ENCODE measurements at places on chromosomes 5 and 9. TPM values are rescaled to one million over a fixed set of nuclear protein-coding genes. Genes with fewer than 3 reads are reported as not detected.

DNA sequence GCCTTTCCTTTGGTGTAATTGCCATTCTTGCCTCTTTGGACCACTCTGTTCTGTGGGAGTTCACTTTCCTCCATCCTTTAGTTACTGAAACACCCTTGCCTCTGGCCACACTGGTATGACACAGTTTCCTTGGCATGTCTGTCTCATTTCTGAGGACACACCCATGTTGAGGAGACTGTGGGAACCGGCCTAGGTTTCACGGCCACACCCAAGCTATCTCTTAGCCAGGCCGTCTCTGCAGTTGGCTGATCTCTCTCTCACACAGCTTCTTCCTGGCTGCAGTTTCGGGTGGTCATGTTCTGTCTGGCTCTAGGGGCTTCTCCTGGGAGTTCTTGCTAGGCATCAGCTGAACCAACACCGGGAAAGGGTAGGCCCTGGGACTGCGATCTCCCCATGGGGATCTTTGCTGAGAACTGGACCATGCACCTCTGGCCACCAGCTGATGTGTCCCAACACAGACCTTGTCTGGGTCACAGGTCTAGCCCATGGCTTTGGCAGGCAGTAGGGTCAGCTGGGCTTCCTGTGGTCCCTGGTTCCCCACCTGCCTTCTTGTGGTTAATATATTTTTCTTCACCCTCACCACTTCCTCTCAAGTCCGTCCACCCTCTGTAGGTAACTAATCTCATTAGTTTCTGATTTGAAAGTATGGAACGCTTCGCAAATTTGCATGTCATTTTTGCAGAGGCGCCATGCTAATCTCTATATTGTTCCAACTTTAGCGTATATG lies 24.9 kb downstream of the ARHGEF37 start:
- DNase-seq: no peak

GRCh38 chr9:131235480-131235851 lies 40.8 kb downstream of the FAM78A start:
- no peak for DNase-seq

GRCh38 chr5:134945041-134945440 lies 22.7 kb upstream of the CATSPER3 start:
- no peak for DNase-seq

DNA sequence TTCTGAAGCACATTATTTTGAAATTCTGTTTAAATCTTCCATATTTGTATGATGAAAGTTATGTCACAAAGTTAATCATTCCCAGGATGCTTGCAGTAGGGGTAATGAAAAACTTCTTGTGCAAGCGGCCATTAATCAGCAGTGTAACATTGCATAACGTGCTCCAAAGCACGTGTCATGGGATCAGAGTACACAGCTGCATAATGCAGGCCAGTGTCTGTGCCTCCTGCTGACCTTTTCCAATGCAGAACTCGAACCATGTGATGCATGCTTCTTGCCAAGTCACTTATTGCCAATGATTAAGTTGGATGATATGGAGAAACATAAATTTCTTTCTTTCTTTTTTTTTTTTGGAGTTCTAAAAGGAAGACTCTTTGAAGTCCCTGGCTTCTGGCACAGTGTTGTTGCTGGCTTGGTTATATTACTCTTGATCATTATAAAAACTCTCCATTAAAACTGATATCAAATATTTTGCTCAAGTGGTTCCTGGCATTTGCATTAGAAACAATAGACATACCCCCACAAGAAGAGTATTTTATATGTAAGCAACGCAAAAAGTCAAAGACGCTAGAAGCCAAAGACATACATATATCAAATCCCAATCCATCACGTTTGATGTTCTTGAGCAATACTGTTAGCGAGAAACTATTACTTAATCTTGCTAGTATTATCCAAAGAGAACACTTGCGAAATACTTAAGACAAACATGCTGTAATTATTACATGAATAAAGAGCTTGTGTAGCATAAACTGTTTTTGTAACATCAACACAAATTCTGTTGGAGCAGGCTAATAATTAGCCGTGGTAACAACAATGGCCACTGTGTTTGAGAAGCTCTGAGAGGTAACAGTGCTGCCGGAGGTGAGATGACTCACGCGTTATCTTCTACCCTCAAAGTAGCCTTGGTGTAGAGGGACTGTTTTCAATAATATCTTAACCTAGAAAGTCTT lies 164.2 kb downstream of the AUH start:
- no peak for DNase-seq

Gene PLAC8L1
- total RNA-seq: not detected

GRCh38 chr9:120928483-120929228 lies 2.1 kb upstream of the TRAF1 start:
- DNase-seq: no peak

Gene TTC39B
- total RNA-seq: 3.6 TPM

Gene SLC46A2
- not detected for total RNA-seq

Gene PCDHGB1
- total RNA-seq: 0.82 TPM

DNA sequence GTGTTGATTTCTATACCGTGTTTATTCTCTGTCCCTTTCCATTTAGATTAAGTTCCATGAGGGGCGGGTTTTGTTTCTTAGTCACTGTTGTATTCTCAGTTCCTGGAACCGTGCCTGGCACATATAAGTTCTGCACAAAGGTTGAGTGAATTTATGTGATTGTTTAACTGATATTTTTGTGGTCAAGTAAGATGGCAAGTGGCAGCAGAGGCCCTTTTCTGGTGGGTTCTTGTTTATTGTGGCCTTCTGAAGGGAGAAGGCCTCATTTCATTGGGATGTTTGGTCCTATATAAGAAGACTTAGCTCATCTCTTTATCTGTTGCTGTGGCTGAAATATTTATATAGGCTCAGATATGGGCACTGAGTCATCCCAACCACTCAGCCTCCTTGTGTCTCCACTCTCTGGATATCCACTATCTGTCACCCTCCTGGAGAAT lies 262.5 kb downstream of the PSAT1 start:
- DNase-seq: no peak

- no peak for DNase-seq
Measured at GRCh38 chr9:8536845-8537244, 737.3 kb upstream of the DMAC1 start.

Gene KIF4B
- total RNA-seq: 0.23 TPM

GRCh38 chr5:143434261-143435209 lies 31.0 kb upstream of the NR3C1 start:
- DNase-seq: no peak

Gene BSPRY
- total RNA-seq: not detected

DNA sequence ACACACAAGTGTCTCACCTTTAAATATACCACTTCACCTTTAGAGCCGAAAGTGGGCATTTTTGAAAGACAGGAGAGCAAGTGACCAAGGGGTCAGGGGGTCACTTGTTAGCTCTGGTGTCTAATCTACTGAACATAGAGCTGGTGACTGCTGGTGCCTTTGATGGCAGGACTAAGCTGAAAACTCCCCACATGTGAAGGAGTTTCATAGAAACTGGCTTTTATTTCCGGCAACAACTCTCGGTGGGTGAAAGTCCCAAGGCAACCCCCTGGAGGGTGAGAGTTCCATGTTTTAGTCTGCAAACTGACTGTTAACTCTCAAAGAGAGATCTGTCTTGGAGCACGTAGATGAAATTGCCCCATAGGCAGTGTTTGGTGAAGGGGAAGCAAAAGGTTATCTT lies 466.9 kb downstream of the DMRTA1 start:
- no peak for DNase-seq

DNA sequence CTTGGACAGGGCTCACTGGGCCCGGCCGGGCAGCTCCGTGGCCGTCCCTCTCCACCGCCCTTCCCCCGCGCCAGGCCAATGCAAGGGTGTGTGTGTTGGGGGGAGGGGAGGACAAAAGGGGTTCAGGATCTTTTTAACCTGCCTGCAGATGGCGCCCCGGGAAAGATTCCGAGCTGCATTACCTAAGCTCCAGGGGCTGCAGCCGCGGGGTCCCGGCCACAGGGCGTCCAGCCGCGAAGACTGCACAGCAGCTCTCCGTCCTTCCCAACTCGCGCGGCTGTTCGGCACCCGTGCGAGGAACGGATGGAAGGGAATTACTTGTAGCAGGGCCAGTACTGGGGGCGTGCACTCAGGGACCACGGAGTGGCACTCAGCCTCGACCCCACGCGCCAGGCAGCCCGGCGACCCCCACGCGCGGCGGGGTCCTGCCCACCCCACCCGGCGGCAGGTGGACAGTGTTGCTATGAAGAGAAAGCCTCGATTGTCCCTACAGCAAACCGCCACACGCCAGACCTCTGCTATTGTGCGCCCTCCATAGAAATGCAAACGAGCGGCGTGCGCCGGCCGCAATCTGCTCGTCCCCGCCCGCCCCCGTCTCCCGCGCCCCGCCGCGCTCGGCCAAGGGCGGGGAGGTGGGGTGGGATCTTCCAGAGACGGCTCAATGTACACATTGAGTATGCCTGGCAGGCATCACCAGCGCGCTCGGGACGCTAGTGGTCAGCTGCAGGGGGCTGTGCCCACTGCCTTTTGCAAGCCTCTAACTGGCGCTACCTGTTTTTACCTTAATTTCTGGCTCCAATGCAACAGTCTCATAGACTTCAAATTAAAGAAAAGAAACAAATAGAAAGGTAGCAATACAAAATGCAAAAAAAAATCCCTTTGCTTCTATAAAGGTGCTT lies 796 bp upstream of the GADD45G start:
- no peak for DNase-seq

Gene MAN1B1
- total RNA-seq: 118 TPM

DNA sequence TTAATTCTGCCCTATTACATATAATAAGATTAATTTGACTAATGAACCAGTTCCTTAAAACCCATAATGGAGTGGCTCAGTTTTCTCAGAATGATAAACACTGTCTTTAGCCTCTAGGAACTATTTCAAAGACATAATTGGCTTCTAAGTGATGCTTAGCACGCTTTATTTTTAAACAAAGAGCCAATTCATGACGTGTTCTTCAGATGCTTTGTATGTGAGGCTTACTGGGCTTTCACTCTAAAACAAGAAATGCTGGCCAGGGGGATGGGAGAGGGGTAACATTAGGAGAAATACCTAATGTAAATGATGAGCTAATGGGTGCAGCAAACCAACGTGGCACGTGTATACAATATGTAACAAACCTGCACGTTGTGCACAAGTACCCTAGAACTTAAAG lies 7.6 kb upstream of the SFXN1 start:
- DNase-seq: no peak

DNA sequence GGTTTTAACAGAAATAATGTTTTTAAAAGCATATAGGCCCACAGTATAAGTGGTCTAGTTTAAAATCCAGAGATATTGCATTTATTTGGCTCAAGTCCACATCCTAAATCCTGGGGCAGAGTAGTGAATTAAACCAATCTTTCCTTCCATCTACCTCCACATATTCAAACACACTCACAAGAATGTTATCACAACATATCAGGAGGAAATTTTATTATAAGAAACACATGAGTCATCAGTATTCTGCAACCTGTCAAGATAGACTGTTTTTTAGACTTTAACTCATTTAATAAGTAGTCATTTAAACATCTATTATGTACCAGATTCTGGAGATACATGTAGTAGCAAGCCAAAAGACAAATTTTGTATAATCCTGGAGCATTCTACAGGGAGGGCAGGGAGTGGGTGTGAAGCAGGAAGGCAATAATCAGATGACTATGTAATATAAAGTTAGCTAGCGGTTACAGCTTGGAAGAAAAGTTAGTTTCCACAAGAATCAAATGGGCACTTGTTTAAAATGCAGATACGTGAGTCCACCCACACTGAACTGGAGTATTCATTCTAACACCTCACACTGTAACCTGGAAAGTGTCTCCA lies 187.3 kb upstream of the PIK3R1 start:
- no peak for DNase-seq

- no peak for DNase-seq
Measured at GRCh38 chr5:143024228-143024920, 254.2 kb downstream of the ARHGAP26 start.

GRCh38 chr9:22279636-22280035 lies 167.0 kb upstream of the DMRTA1 start:
- no peak for DNase-seq

Gene ACSL6
- total RNA-seq: not detected

GRCh38 chr5:171650597-171650996 lies 135.0 kb upstream of the SMIM23 start:
- no peak for DNase-seq

Gene PTTG1
- total RNA-seq: 81.2 TPM

DNA sequence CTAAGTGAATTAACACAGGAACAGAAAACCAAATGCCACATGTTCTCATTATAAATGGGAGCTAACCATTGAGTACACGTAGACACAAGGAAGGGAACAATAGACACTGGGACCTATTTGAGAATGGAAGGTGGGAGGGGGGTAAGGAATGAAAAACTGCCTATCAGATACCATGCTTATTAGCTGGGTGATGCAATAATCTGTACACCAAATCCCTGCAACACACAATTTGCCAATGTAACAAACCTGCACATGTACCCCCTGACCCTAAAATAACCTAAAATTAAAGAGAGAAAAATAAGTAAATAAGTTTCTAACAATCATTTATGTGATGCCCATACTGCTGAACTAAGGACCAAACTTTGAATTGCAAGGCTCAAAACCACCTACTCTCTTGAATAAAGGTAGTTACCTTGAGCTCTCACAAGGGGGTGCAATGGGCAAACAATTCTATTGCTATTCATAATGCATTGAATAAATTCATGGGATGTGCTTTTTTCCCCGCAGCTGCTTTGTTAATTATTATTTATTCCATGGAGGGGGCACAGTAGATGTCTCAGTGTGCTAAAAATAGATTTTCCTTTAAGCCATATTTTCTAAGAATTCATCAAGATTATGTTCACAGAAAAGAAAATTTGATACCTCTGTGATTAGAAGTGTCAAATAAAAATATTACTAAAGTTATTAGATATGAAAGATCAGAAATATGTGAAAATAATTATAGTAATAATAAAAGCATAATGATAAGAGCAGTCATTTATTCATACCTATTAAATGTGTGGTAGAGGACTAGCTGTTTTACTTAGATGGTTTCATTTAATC lies 76.2 kb upstream of the PTPN3 start:
- DNase-seq: peak; percentile 23

- DNase-seq: no peak
Measured at GRCh38 chr9:89418882-89419640, 78.9 kb downstream of the SEMA4D start.

- DNase-seq: no peak
Measured at GRCh38 chr9:87276851-87277261, 220.8 kb upstream of the DAPK1 start.

DNA sequence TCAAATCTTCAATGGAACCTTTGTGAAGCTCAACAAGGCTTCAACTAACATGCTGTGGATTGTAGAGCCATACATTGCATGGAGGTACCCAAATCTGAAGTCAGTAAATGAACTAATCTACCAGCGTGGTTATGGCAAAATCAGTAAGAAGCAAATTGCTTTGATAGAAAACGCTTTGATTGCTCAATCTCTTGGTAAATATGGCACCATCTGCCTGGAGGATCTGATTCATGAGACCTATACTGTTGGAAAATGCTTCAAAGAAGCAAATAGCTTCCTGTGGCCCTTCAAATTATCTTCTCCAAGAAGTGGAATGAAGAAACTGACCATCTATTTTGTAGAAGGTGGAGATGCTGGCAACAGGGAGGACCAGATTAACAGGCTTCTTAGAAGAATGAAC lies 54.7 kb upstream of the TTC39B start:
- no peak for DNase-seq

- no peak for DNase-seq
Measured at GRCh38 chr5:27308153-27308552, 269.8 kb upstream of the CDH9 start.

- DNase-seq: no peak
Measured at GRCh38 chr5:61625137-61625561, 293.1 kb downstream of the ZSWIM6 start.
